Hepatocyte (in vitro differentiated cells): ENCODE measurements at places on chromosomes 13 and 19. TPM values are rescaled to one million over a fixed set of nuclear protein-coding genes. Genes with fewer than 3 reads are reported as not detected.
A peak's percentile ranks its signal among the peaks of the same experiment; 100 is the strongest.

- peak; percentile 34 for DNase-seq
Measured at GRCh38 chr19:17778968-17779929, 15.7 kb upstream of the B3GNT3 start.

- DNase-seq, result peak; percentile 77
Measured at GRCh38 chr13:114004420-114005205, 30.7 kb upstream of the C13orf46 start.

GRCh38 chr19:13700621-13701020 lies 63.7 kb upstream of the MRI1 start:
- no peak for DNase-seq

The CRB3 gene
- 71.4 and 75.5 TPM in 2 replicates for total RNA-seq

DNA sequence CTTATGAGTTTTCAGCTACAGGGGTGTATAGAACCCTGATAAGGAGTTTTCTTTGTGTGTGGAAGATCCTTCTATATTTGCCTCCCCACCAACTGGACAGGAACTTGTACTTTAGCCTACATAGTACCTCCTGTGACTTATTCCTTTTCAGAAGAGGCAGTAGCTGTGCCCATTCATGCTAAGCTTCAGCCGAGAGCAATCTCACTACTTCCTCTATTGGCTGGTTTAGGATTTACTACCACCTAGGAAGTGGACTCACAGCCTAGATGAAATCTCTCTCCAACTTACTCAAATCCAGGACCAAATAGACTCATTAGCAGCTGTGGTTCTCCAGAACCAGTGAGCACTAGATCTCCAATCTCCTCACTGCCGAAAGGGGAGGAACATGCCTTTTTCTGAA lies 2.3 kb upstream of the REX1BD start:
- no peak for DNase-seq

- DNase-seq, result no peak
Measured at GRCh38 chr13:113437408-113438010, 15.8 kb downstream of the ADPRHL1 start.

The BRSK1 gene
- total RNA-seq, result 3.3 and 13.2 TPM in 2 replicates

The C1QTNF9 gene
- total RNA-seq, result not detected in 2 replicates

GRCh38 chr13:95019886-95020285 lies 281.4 kb downstream of the ABCC4 start:
- no peak for DNase-seq

- DNase-seq, result no peak
Measured at GRCh38 chr13:36382030-36382429, 35.8 kb upstream of the SPART start.

The ZNF780B gene
- total RNA-seq, result 11.5 and 13.4 TPM in 2 replicates

DNA sequence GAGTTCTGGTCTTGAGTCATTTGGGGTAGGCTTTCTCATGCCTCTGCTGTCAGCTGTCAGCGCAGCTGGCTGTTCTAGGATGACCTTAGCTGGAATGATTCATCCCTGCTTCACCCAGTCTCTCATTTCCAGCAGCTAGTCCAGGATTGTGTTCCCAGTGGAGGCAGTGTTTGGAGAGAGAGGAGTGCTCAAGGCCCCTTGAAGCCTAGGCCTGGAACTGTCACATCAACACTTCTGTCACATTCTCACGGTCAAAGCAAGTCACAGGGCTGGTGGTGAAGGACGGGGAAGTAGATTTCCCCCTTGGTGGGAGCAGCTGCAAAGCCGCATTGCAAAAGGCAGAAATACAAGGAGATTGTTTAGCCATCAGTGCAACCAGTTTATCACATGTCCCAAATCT lies 15.2 kb downstream of the TPT1 start:
- DNase-seq, result peak; percentile 50

The PPM1N gene
- total RNA-seq, result 0.40 and 1.9 TPM in 2 replicates

GRCh38 chr19:45917421-45918091 lies 3.0 kb upstream of the NANOS2 start:
- no peak for DNase-seq

The DCAF15 gene
- total RNA-seq, result 9.3 and 13.4 TPM in 2 replicates

DNA sequence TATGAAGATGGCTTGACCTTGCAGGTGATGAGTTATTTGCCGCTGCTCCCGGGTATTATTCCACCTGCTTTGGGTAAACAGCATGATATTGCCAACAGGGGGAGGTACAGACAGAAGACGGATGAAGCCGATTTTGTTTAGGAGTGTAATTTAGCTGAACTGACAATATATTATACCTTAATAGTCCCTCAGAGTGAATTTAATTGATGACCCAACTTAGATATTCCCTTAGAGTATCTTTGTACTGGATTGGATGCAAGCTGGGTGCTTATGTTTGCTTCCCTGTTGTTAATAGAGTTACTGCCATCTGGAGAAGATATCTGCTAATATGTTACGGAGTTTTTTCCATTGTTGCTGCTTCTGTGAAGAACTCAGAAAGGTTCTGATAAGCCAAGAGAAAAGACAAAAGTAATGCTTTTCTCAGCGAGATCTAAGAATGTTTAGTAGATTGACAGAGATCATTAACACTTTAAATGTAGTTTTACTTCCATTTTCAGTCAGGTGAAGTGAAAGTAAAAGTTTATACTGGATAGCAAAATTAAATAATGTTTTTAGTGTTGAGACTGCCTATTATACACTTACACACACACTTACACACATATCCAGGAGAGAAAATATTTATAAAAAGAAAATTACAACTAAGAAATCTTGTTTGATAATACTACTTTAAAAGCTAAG lies 2220.8 kb upstream of the PCDH20 start:
- DNase-seq, result no peak

The DHX34 gene
- total RNA-seq, result 9.3 and 10.7 TPM in 2 replicates

The TEX29 gene
- total RNA-seq, result 0.83 TPM in 1 of 2 replicates, not detected in the other

DNA sequence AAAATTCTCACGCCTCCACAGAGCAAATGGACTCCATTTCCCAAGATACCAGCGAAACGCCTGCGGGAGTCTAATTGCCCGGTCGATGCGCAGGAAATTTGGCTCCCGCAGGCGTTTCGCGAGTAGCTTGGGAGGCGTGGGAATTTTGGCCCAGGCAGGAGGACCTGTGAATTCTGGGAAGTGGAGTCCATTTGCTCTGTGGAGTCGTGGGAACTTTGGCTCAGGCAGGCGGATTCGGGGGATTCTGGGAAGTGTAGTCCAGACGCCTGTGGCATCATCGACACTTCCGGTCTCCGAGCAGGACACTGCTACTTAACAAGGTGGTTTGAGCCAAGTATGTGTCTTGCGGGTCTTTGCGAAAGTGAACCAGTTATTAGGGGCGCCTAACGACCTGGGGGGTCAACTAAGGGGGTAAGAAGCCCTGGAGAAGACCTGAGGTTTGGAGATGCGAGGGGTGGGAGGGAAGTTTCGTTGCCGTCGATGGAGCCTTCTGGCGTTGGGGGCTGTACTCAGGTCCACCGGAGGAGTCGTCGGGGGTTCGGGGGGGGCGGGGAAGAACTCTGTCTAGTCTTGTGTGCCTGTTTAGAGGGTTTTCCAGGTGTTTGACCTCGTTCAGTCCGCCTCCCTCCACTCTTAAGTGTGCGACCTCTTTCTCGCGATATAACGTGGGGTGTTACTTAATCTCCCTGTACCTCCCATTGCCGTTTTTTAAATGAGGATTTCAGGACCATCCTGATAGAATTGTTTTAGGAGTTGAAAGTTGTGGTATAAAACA lies at the start of gene ZNF155:
Gene ZNF155 (plus strand): TSS at position 277 of the 775 bp plus-strand sequence. CDS start 4,356 bp downstream, outside the sequence.
- DNase-seq, result peak; percentile 90

GRCh38 chr13:102374233-102374632 lies 27.6 kb downstream of the FGF14 start:
- no peak for DNase-seq

DNA sequence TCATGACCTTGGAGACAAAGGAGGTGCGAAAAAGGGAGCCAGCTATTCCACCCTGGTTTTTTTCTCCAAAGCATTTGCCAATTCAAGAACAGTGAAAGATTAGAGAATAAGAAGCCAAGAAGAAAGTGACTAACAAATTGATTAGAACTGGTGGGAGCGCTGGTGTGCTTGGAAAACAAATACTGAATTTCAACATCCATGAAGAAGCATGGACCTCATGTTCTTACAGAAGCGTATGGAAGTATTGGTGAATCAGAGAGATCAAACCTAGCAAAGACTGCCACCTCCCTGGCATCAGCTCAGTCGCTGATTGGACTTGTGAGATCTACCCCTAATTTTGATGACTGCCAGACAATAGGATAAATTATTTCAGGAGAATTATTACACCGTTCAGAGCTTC lies 195.3 kb downstream of the ITGBL1 start:
- DNase-seq, result no peak

GRCh38 chr19:4493104-4493928 lies 21.2 kb downstream of the HDGFL2 start:
- DNase-seq, result no peak

GRCh38 chr13:111897846-111898215 lies 169.1 kb upstream of the SOX1 start:
- no peak for DNase-seq

GRCh38 chr13:32587811-32588170 lies 1.5 kb downstream of the PDS5B start:
- no peak for DNase-seq

The CCDC169 gene
- 2.6 and 7.7 TPM in 2 replicates for total RNA-seq
